ENCODE measurements at places on chromosomes 5 and 9. TPM values are rescaled to one million over a fixed set of nuclear protein-coding genes. Genes with fewer than 3 reads are reported as not detected.

Gene CCT5
- total RNA-seq, result 124 TPM

Gene PITX1
- 0.81 TPM for total RNA-seq

Gene TMEM232
- total RNA-seq, result 2.4 TPM

Gene CXCL14
- 52.6 TPM for total RNA-seq

Gene POLR1E
- 18.5 TPM for total RNA-seq

Gene CTXN3
- total RNA-seq, result not detected

Gene DAPK1
- 33.2 TPM for total RNA-seq

Gene SLU7
- 47.5 TPM for total RNA-seq

Gene POU4F3
- 0.10 TPM for total RNA-seq

Gene TLX3
- not detected for total RNA-seq

Gene TMC1
- total RNA-seq, result 0.69 TPM

Gene MVB12B
- total RNA-seq, result 13.8 TPM

Gene PCDHA1
- total RNA-seq, result not detected

Gene OR1J2
- not detected for total RNA-seq

Gene TPPP
- total RNA-seq, result 9.8 TPM

Gene SYK
- 13.2 TPM for total RNA-seq

Gene ABO
- 2.1 TPM for total RNA-seq

Gene ARAP3
- 14.7 TPM for total RNA-seq

Gene CPEB4
- total RNA-seq, result 51.9 TPM

Gene ZFP37
- total RNA-seq, result 3.6 TPM

Gene PCDHA12
- total RNA-seq, result not detected

Gene ANGPTL2
- 55.9 TPM for total RNA-seq

Gene UBE2D2
- 105 TPM for total RNA-seq

Gene CDX1
- 0.28 TPM for total RNA-seq

Gene SH2D3C
- 18.9 TPM for total RNA-seq

Gene ISOC1
- total RNA-seq, result 9.9 TPM

Gene TAS2R1
- not detected for total RNA-seq

Gene PTPN3
- total RNA-seq, result 1.7 TPM

Gene CCL19
- 15.2 TPM for total RNA-seq

Gene SYNPO
- 183 TPM for total RNA-seq

Gene ST6GALNAC4
- 27.7 TPM for total RNA-seq

Gene GRXCR2
- total RNA-seq, result not detected

Gene POLR3G
- total RNA-seq, result 1.5 TPM

Gene DOCK8
- total RNA-seq, result 20.6 TPM

Gene PFN3
- not detected for total RNA-seq

Gene SPAG8
- 3.1 TPM for total RNA-seq

Gene HTR4
- total RNA-seq, result 0.33 TPM

Gene LHX6
- total RNA-seq, result 23.6 TPM

Gene SLC22A4
- 3.1 TPM for total RNA-seq

Gene GSN
- 1,544 TPM for total RNA-seq

Gene TOMM5
- total RNA-seq, result 55.9 TPM

Gene IQGAP2
- total RNA-seq, result 15.0 TPM

Gene LAMC3
- not detected for total RNA-seq

Gene PCDHA8
- total RNA-seq, result not detected
